ENCODE measurements at places on chromosomes 7 and 10.
A peak's percentile ranks its signal among the peaks of the same experiment; 100 is the strongest.

- no peak for DNase-seq
These were observed 443.7 kb downstream of the GLRX3 start for GRCh38 chr10:130579913-130580312.

GRCh38 chr10:110571093-110571743, 3.7 kb downstream of the SMC3 start:
- DNase-seq, result no peak

GRCh38 chr7:136845899-136846465, 22.5 kb upstream of the CHRM2 start:
- no peak for DNase-seq

GRCh38 chr10:52769966-52770365, 2.6 kb downstream of the MBL2 start:
- DNase-seq, result no peak

DNA sequence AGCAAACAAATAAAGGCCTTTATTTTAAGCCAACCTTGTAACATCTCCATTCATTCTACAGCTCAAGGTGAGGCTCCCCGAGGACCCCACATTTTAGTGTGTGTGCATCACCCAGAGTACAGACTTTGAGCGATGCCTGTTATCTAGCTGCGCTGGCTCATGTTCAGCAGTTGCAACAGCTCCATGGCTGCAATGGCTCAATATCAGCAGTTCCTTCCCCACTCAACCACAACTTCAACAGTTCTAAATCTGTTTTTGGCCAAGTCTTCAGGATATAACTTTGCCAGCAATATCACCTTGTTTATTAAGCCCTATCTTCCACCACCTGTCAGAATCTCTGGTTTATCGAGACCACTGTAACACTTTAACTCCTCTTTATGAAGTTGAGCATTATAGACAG, 95.8 kb downstream of the WNT2 start:
- DNase-seq, result no peak

DNA sequence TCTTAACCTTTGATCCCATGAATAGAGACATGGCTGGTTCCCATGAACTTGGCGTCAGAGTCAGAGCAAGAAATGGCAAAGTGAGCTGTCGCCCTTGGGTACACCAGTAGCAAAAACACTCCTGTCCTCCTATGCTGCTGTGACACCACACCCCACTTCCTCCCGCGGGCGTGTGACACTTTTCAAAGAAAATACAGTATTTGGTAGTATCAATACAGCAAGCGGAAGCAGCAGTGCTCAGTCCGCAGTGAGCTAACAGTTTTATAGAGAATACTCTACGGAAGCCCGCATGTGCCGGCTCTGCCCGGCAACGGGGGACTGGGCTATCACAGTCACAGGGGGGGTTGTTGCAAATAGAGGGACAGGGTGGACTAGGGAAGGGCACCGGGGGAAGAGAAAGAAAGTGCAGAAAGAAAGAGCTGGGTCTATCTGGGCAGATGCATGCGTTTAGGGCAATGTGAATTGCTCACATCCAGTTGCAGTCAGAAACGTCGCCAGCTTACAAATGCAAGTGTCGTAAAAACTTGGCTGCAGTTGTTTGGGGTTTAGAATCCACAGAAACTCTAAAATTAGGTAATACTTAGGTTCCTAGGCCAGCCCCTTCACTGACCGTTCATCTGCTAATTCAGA, 49.8 kb downstream of the PRKCQ start:
- DNase-seq, result peak; percentile 53

DNA sequence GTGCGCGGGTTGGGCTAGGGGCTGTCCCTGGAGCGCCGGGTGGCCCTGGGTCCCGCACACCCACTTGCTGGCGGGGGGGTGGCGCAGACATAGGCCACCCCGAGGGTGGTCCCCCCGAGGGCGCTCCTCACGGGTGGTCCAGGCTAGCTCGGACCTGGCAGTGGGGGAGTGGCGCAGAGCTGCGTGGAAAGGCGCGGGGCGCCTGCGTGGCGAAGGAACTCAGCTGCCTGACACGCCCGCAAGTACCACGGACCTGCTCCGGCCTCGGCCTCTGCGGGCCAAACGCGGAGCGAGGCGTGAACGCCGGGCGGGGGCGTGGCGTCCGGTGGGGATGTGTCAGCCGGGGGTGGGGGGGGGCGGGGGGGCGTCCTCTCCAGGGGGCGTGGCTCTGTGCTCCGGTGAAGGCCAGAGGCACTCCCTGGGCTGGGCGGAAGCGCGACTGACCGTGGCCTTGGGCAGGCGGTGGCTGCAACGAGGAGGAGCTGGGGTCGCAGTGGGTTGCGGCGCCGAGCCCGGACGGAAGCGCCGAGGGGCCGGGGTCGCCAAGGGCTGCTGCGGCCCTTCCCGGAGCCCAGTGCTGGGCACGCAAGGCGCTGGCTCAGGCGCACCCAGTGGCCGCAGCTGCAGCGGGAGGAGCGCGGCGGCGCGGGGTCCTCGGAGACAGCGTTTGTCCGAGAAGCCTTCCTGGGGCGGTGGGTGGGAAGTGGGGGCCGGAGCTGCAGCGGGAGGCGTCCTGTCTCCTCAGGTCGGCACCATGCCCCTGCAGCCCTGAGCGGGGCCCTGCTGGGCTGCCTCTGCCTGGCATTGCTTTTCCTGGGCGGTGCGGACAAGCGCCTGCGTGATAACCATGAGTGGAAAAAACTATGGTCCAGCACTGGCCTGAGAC, 58.9 kb upstream of the NUPR2 start:
- DNase-seq, result no peak

DNA sequence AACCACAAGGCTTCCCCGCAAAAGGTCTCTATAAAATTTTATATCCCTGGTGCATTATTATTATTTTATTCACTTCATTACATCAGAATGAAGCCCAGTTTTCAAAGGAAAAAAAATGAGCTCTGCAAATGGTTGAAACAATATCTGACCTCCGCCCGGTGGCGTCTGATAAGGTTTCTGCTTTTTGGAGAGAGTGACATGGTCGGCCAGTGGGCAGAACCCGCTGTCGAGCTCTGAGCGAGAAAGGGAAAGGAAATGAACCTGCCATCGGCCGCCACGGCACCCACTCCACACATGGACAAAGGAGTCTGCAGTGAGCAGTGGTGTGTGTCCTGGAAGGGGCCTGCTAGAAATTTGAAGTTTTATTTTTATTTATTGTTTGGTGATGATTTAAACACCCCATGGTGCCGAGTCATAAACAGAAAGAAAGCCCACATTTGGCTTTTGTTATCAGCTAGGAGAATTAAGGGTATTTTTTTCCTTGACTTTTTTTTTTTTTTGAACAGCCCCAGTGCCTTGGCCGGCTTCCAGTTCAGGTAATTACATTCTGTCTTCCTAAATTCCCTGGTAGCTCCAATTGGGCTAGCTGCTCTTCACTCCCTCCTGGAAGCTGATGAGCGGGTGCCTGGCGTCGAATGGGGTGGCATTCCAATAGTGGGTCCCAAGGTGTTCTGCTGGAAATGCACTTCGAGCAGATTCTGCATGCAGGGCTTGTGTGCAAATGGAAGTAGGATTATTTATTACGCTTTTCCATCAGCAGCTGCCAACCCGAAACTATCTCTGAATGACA, 149.4 kb upstream of the MKI67 start:
- DNase-seq, result no peak

GRCh38 chr7:35652124-35652523, 42.8 kb downstream of the HERPUD2 start:
- peak; percentile 25 for DNase-seq

- no peak for DNase-seq
These were observed 1.1 kb upstream of the DIP2C start for GRCh38 chr10:690372-691161.

Measured in naive thymus-derived CD8-positive, alpha-beta T cell (primary cell).